ENCODE measurements at places on chromosomes 1 and 21.

DNA sequence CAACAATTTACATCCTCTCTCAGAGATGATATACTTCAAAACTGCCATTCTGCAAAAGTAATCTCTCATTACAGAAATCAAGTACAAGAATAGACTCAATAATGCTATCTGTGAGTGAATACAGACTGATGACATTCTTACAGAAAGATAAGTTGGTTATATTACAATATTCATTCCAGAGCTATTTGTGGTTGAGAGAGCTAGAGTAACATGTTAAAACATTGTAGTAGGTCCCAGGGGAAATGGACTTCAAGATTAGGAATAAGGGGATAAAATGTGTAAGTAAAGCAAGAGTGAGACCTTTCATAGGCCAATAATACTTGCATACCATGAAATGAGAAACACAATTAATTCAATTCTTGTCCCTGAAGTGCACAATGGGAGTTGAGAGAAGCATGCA is 1.5 kb downstream of the F13B start:
- DNase-seq: no peak

DNA sequence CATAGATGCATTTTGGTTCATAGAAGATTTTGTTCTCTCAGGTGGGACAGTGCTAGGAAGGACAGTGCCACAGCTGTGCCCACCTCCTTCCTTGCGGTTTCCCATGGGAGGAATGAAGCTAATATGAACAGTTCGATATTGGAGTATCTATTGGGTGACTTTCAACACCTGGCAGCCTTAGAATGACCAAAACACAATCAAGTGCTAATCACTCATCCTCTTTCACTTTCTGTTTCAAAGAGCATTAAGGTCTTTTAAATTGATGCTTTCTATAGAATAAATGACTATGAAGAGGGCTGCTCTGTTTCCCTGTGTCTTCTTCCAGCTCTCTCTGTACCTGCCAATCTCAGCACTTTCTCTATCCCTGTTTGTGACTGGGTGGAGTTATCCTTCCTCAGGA is 784.0 kb downstream of the MRPL39 start:
- DNase-seq: no peak

DNA sequence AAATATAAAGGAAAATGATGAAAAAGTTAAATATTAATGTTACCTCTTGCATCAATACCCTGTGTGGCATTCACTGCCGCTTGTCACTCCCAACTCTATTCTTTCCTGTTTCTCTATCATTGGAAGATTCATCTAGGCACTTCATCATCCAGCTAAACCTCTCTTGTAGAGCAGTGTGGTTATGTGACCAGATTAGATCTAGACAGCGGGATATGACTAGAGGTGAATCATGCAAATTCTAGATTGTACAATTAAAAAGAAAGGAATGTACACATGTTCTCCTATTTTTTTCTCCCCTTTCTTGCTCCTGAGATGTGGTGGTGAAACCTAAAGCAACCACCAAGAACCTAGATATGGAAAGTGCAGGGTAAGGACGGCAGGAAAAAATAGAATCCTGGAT is 174.1 kb downstream of the LBR start:
- DNase-seq: no peak

DNA sequence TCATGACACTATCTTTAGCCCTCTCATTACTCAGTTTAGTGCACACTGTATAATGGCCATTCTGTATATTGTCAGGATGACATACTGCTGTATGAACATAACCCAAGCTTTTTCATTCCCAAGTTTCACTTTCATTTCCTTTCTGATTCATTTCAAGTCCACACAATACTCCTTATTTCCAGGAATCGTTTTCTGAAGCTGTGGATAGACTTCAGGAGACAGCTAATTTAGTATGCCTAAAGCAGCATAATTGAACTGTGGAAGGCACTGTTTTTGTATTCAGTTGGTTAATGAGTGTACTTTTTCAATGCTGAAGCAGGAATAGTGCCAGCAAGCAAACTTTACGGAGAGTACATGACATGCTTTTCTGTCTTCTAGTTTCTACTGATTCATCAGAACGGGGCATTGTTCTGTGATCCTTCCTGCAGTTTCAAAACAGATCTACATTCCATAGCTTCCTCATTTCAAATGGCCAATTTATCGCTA is 578.5 kb upstream of the ZP4 start:
- peak; percentile 41 for DNase-seq

DNA sequence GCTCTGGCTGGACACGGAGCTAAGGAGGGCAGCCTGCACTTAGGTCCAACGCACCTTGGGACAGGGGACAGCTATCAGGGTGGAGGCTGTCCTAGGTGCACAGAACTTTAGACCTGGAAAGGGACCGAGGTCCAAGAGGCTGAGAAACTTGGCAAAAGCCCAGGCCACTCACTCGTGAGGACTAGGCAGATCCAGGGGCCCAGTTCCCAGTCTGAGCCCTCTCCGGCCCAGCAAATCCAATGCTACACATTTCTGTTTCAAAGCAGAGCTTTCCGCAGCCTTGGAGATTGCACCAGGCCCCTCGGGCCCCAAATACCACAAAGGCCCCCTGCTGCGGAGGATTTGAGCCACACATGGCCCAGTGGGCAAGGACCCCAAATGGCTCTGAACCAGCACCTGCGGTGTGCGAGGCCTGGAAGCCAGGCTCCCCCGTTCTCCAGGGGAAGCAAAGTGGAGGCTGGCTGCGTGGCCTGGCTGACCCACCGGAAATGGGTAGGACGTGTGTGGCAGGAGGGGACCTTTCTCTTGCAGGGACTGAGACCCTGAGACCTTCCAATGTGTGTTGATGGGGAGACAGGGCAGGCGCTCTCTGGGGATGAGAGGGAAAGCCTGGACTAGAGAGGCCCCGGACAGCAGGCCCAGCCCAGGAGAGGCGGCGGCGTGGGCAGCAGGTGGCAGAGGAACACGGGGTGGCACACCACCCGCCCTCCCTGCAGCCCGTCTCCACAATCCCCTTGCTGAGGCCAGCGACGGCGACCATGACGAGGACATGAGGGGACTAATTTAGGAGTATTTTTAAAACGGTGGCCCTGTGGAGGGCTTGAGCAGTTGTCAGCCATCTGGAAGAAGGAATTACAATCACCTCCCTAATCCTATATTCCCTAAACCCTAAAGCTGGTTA is 118.7 kb downstream of the CASZ1 start:
- no peak for DNase-seq

DNA sequence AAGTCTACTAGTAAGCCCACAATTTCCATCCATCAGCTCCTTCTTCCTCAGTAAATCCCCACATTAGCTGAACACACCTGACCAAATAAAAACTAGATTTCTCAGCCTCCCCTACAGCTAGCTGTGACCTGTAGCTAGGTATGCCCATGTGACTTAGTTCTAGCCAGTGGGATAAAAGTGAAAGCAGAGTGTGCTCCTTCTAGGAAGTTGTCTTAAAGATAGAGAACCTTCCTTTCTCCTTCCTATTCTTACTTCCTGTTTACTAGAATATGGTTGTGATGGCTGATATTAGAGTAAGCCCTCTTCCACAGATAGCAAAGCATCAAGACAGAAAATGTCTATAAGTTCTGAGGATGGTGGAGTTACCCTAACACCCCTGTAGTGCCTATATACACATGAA is 67.0 kb downstream of the PIK3R3 start:
- DNase-seq: no peak

- no peak for DNase-seq
These were observed 123.1 kb downstream of the APP start for GRCh38 chr21:26047279-26047967.

Measured in SK-MEL-5 (cell line).